ENCODE measurements at places on chromosomes 2 and 18.
A peak's percentile ranks its signal among the peaks of the same experiment; 100 is the strongest.

DNA sequence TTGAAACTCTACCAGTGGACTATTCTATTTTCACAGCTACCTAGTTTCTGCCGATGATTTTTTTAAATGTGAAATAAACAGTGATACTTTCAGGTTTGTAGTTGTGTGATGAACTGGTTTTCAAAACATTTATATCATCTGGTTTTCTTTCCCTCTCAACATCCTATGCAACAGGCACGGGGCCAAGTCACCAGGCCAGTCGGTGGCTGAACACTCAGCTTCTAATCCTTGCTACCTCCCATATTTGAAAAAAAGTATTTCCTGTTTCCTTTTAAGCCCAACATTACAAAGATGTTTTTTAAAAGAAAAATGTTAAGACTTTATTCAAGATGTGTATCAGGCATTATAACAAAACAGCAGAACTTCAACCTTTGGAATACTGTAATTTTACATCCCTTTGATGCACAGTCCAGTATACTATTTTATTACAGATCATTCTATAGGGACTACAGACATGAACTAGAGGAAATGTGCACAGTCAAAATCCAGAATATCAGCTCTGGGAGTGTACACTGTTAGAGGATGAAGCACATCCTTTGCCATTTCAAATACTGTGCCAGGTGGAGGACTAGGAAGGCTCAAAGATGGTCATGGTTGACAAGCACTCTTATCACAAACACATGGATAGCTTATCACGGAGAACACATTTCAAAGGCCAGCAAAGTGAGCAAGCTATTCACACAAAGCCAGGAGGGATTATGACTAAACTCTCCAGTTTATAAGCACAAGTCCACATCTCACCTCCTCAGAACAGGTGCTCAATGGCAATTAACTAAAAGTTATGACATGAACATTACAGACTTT, 14.6 kb downstream of the MRPL35 start:
- no peak for DNase-seq

DNA sequence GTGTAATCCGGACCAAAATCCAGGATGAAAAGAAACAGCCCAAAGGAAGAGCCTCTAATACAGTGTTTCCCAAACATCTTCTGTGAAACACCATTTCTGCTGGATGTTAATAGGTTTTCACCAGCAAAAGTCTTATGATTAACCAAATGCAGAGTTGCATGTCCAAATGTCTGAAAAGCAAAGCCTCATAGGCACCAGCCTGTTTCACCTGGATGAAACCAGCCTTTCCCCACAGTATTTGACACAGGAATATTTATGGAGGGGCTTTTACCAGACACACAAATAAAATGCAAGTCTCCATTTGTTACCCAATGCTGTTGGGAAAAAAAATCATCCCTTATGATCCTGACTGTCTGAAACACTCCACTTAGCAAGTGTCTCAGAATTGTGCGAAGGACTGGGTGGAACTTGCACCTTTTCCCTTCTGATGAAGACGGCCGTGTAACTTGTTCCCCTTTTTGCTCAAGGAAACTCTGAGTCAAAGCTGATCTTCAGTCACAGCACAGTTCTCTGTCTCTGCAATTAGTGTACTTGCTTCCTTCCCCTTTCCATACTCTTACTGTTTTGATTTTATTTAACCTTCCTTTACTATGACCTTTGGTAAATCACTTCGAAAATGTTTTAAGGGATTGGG, 70.3 kb upstream of the IL1R2 start:
- DNase-seq = no peak

GRCh38 chr18:79733986-79734770, 54.6 kb downstream of the CTDP1 start:
- no peak for DNase-seq

GRCh38 chr2:143410082-143410897, 281.1 kb downstream of the ARHGAP15 start:
- no peak for DNase-seq

DNA sequence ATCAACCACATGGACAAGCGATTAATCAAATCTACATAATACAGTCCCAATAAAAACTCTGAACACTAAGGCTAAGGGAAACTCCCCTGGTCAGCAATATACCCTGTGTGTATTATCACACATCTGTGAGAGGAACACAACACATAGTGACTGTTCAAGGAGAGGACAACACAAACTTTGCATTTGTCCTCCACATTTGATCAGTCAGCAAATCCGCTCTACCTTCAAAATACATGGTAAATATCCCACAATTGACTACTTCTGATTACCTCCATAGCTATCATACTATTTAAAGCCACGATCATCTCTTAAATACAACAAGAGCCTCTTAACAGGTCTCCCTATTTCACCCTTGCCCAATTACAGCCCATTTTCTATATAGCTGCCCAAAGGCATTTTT, 45.6 kb downstream of the SS18 start:
- DNase-seq = no peak

DNA sequence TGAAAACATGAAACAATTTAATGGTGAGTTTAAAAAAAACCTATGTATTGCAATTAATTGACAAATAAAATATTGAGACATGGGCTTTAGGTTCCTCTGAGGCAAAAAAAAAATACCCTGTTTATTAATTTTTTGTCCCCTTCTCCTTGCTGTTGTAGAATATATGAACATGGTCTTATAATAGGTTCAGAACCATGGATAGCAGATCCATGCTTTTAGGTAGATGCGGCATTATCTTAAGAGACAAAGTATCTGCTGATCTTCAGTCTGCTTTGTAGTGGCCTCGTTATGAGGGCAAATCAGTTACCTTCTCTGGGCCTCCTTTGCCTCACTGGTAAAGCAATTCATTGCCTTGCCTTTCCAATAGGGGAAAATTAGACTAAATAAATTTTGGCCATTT, 850.7 kb downstream of the NRXN1 start:
- DNase-seq = no peak

- DNase-seq = no peak
These were observed 189.6 kb upstream of the SP5 start for GRCh38 chr2:170525566-170525900.

- no peak for DNase-seq
These were observed 51.4 kb downstream of the KCNF1 start for GRCh38 chr2:10963155-10963554.

DNA sequence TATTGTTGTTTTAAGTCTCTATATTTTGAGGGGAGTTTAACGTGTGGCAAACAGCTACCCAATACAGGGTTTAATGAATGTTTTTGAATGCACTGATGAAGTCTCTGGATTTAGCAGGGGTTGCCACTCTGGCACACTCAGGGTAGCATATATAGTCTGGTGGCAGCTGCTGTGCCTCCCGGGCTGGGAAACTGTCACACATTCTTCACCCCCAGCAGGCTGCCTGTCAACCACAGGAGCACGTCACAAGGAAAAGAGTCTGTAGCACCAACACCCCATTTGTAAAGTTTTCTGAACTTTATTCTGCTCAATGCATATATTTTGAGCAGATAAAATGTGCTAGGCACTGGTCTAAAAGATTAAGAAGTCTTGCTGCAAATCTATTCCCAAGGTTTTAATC, 39.3 kb downstream of the NGEF start:
- no peak for DNase-seq

DNA sequence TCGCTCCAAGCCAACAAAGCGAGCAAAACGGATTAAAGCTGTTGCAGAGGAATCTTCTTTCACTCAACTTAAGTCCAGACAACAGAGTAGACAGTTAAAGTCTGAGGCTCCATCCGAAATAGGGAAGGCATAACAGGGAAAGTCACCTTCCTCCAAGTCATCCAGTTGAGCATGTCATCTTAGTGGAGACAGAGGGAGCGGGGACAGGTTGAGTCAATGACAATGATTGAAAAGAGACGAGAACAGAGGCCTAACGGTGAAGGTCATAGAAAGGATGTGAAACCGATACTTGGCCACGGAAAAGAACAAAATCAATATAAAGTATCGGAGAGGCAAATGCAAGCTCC, 455 bp downstream of the C18orf32 start:
- no peak for DNase-seq

DNA sequence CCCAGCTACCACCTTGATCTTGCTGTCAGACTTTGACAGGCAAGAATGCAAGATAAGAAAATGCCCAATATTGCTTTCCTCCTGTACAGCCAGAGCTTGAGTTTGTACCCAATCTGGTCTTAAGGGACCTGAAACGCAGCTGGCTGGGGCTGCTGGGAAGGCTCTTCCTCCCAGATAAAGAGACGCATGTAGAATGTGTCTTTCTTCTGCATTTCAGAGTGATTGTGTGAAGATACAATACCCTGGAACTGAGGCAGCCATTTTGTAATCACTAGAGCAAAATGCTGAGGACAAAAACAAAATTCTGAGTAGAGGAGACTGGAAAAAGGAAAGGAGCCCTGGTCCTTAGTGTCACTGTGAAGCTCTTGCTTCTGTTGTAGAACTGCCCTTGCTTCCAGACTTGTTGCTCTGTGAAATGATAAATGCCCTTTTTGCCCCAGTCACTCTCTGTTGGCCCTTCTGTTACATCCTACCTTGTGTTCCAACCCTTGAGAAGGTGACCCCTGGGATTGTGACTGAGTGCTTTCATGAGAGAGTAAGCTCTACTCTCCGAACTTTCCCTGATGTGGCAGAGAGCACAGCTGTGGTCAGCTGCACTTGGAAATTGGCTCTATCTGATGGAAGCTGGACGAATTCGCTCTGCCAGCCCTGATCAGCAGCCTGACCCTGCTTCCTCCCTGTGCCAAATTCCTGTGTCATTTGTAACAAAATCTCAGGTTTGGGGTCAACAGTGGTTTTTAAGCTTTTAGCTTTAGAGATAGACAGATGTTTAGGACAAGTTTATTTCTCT, 137.4 kb upstream of the RBMS1 start:
- no peak for DNase-seq

DNA sequence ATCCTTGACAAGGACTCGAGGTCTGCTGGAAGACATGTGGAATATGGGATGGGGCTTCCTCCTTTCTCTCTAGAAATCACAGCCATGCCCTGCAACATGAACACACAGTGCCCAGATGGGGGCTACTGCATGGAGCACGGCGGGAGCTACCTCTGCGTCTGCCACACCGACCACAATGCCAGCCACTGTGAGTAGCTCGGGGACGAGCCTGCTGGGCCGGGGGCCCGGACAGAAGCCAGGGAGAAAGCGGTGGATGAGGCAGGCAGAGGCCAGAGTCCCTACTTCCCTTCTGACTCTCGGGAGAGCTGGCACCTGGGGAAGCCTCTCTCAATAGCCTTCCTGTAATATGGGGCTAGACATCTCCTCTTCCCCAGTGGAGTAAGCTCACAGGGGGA, 50.5 kb downstream of the SNED1 start:
- no peak for DNase-seq

DNA sequence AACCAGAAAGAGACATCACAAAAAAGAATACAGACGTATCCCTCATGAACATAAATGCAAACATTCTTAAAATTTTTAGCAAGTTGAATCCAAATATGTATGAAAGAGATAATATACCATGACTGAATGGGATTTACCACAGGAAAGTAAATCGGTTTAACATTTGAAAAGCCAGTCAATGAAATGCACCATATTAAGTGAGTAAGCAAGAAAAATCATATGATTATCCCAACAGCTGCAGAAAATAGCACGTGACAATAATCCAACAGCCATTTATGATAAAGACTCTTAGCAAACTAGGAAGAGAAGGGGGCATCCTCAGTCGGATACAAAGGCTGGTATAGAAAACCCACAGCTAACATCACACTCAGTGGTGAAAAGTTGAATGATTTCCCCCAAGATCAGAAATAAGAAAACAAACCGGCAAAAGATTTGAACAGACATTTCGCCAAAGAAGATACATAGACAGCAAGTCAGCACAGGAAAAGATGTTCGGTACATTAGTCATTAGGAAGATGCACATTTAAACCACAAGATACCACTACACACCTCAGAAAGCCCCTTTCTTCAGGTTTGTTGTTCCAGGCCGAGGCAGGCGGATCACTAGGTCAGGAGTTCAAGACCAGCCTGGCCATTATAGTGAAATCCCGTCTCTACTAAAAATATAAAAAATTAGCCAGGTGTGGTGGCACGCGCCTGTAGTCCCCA, 144.3 kb downstream of the INHBB start:
- DNase-seq = no peak

GRCh38 chr2:230864605-230865306, at the start of gene ITM2C:
ITM2C (plus strand) TSS chr2:230864942; CDS start chr2:230865026, 84 bp downstream.
- peak; percentile 59 for DNase-seq

GRCh38 chr2:163493359-163494298, 242.2 kb downstream of the FIGN start:
- DNase-seq = no peak

DNA sequence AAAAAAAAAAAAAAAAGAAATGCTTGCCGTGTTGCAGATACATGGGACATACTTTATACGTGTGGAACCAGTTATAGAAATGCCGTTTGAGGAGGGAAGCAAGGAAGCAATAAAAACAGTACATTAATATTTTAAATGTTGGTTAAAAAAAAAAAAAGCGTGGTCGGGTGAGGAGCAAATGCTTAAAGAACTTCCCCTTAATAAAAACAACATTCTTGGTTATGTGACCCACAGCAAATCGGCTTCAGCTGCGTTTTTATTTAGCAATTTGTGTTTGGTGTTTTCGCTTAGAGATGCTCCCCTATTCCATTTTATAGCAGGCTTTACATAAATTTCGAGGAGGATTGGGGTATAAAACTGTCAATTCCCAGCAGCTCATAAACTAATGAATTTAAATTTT, 223.6 kb downstream of the LRRTM1 start:
- no peak for DNase-seq

DNA sequence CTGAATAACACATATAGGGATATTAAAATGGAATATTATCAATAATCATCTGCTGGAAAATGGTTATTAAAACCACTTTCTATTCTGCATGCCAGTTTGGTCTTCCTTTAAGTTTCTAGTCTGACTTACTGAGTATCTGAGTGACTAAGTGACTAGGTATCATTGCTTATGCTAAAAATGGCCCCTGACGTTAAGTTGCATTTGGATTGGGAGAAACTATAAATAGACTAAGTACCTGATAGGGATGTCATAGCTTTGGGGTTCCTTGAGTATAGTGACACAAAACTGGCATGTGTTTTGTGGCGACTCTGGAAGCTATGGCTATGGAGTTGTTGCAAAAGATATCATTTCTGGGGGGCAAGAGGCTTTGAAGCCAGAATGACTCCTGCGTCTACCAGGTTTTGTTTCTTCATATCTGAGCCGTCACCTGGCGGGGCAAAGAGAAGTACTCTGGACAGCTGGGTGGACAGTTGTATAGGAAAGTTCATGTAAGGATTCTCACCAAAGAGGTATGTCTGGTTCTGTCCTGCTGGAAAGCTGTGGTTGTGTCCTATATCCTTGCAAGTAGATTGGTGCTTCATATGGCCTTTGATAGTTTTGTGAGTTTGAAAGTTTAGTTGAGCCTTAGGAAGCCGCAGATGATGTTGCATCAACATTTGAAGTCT, 17.9 kb downstream of the ITGAV start:
- DNase-seq = no peak

Measured in NCI-H2081 (cell line).